MCF 10A (cell line): ENCODE measurements at places on chromosomes 7 and 10. TPM values are rescaled to one million over a fixed set of nuclear protein-coding genes. Genes with fewer than 3 reads are reported as not detected.

DNA sequence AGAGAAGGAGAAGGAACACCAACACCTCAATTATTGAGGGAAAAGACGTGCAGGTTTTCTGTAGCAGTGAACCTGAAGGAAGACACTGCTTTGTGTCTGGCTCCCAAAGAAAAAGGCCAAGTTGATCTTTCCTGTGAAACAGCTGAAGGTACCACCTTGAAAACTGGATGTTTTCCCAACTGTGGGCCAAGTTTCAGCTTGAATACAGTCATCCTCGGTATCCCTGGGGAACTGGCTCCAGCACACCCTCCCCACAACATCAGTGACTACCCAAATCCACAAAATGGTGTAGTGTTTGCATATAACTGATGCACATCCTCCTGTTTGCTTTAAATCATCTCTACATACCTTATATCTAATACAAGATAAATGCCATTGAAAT, 297.0 kb upstream of the PITRM1 start:
- DNase-seq, result peak; percentile 39

DNA sequence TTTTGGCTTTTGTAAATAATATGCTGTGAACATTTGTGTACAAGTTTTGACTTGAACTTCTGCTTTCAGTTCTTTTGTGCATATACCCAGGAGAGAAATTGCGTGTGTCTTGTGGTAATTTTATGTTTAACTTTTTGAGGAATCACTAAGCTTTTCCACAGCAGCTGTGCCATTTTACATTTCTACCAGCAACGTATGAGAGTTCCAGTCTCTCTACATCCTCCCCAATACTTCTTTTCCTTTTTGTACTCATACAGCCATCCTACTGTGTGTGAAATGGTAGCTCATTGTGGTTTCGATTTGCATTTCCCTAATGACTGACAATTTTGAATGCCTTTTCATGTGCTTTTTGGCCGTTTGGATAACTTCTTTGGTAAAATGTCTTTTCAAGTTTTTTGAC, 66.3 kb upstream of the INHBA start:
- DNase-seq, result no peak

GRCh38 chr7:1559626-1560590, 3.9 kb upstream of the TMEM184A start:
- peak; percentile 51 for DNase-seq

DNA sequence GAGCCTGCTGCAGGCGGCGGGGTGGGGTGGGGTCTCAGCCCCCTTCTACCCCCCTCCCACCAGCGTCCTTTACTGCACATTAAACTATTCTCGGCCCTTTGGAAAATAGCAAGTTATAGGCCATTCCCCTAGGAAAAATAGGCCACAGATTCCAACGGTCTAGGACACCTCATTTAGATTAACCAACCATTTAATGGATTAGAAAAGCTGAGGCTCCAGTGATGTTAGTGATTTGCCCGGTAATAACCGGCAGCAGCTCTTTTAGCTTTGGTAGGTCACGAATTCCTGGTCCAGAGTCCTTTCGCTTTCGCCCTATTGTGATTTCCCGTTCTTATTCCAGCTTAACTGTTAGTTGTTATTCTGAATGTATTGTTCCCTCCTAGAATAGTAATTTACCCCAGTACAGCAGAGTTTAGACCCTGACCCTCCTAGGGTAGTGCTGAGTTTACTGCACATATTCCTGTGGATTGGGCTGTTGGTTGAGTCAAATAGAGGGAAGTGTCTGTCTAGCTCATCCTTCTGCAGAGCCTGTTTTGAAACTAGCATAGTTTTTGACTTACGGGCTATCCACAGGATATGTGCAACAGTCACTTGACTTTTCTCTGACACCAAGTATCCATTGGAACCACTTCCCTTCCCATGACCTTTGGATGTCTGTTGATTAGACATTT, 754 bp downstream of the GSTO1 start:
- peak; percentile 48 for DNase-seq

DNA sequence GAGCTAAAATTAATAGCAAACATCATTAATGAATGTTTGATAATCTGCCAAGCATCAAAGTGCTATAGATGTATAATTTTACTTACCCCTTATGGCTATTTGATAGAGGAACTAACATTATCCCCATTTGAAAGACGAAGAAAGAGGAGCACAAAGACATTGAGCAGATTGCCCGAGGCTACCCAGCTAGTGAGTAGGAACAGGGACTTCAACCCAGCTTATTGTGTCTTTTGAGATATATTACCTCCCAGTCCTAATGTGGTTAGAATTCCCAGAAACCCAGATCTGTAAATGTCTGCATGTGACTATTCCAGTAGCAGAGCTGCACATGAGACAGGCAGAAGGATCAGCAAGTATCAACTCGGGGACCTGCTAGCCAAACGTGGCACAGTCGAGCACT, 160.1 kb upstream of the AOAH start:
- DNase-seq, result no peak

GRCh38 chr10:73647211-73647874, 6.1 kb upstream of the MYOZ1 start:
- no peak for DNase-seq

The GNGT1 gene
- total RNA-seq, result not detected in 2 replicates

The IRF5 gene
- 7.5 and 10.1 TPM in 2 replicates for total RNA-seq
